Osteoblast (primary cell): ENCODE measurements at places on chromosomes 7 and 10. TPM values are rescaled to one million over a fixed set of nuclear protein-coding genes. Genes with fewer than 3 reads are reported as not detected.

GRCh38 chr10:8214587-8214986, 160.1 kb downstream of the GATA3 start:
- no peak for DNase-seq
- no peaks in the 10 kb centered on the region for H3K36me3 ChIP-seq
- no peak overlapping the region for H3K4me3 ChIP-seq
- H3K27ac ChIP-seq, result no peak overlapping the region

DNA sequence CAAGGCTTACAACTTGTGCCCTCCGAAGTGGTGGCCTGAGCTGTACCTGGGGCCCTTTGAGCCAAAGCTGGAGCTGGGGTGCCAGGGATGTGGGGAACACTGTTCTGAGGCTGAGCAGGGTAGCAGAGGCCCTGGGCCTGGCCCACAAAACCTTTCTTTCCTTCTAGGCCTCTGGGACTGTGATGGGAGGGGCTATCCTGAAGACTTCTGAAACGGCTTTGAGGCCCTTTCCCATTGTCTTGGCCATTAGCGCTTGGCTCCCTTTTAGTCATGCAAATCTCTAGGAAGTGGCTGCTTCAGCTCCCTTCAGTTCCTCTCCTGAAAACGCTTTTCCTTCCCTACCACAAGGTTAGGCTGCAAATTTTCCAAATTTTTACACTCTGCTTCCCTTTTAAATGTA, 16.8 kb upstream of the CRYGN start:
- no peaks in the 10 kb centered on the region for H3K27me3 ChIP-seq
- H3K4me3 ChIP-seq, result no peak overlapping the region

GRCh38 chr10:100872034-100872791, 40.5 kb upstream of the SLF2 start:
- H3K4me3 ChIP-seq, result no peak overlapping the region
- no peaks in the 10 kb centered on the region for H3K36me3 ChIP-seq
- peaks cover 5% of the 10 kb centered on the region for H3K4me1 ChIP-seq

DNA sequence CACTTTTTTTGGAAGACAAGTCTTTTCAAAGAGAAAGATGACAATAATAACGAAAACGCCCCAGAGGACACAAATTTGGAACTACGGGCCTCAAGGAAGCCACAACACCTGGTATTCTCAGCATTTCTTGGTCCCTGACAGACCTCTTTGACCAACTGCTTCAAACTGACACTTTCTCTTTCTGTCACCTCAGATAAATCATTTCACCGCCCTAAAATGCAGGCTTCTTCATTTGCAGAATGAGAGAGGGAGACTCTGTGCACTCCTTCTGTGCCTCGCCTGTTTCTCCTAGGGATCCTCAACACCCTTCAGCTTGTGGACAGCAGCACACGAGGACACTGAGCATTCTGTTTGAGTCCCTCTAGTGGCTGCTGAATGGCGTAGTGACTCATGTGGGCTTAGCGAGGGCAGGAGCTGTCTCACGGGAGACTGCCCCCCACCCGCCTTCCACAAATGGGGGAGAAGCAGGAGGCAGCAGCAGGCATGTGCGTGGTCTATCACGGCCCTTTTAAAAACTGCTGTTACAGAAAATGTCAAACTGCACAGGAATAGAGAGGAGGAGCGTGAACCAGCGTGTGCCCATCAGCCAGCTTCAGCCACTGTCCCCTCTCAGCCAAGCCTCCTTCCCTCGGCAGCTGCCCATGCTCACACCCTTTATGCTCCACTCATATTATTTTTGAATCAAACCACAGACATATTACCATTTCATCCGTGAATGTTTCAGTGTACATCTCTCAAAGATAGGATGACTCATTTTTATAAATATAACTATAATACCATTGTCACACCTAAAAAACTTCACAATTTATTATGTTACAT, 41.4 kb downstream of the GSDME start:
- no peak overlapping the region for H3K27ac ChIP-seq
- peaks cover 7% of the 10 kb centered on the region for H3K4me1 ChIP-seq
- DNase-seq, result peak; percentile 92
- no peaks in the 10 kb centered on the region for H3K36me3 ChIP-seq
- H3K27me3 ChIP-seq, result no peaks in the 10 kb centered on the region

DNA sequence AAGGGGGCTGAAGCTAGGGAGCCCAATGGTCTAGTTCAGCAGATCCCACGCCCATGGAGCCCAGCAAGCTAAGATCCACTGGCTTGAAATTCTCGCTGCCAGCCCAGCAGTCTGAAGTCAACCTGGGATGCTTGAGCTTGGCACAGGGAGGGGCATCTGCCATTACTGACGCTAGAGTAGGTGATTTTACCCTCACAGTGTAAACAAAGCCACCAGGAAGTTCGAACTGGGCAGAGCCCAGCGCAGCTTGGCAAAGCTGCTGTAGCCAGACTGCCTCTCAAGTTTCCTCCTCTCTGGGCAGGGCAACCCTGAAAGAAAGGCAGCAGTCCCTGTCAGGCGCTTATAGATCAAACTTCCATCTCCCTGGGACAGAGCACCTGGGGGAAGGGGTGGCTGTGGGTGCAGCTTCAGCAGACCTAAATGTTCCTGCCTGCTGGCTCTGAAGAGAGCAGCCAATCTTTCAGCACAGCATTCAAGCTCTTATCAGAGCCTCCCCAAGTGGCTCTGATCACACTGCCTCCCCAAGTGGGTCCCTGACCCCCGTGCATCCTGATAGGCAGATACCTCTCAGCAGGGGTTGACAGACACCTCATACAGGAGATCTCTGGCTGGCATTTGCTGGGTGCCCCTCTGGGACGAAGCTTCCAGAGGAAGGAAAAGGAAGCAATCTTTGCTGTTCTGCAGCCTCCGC, 167.8 kb downstream of the CCDC71L start:
- no peak overlapping the region for H3K27ac ChIP-seq
- no peak overlapping the region for H3K4me3 ChIP-seq
- H3K4me1 ChIP-seq, result no peaks in the 10 kb centered on the region
- DNase-seq, result no peak

GRCh38 chr7:818031-818699, 14.1 kb upstream of the SUN1 start:
- H3K4me1 ChIP-seq, result peaks cover 21% of the 10 kb centered on the region
- no peak overlapping the region for H3K4me3 ChIP-seq
- no peak overlapping the region for H3K27ac ChIP-seq
- H3K36me3 ChIP-seq, result peaks cover 4% of the 10 kb centered on the region

- H3K4me3 ChIP-seq, result no peak overlapping the region
- no peaks in the 10 kb centered on the region for H3K27me3 ChIP-seq
- peak; percentile 74 for DNase-seq
These were observed 169.7 kb upstream of the RHEB start for GRCh38 chr7:151689196-151689971.

GRCh38 chr10:43201545-43202131, 63.4 kb downstream of the CSGALNACT2 start:
- no peak overlapping the region for H3K4me3 ChIP-seq
- no peaks in the 10 kb centered on the region for H3K36me3 ChIP-seq
- DNase-seq, result no peak
- H3K27me3 ChIP-seq, result no peaks in the 10 kb centered on the region

DNA sequence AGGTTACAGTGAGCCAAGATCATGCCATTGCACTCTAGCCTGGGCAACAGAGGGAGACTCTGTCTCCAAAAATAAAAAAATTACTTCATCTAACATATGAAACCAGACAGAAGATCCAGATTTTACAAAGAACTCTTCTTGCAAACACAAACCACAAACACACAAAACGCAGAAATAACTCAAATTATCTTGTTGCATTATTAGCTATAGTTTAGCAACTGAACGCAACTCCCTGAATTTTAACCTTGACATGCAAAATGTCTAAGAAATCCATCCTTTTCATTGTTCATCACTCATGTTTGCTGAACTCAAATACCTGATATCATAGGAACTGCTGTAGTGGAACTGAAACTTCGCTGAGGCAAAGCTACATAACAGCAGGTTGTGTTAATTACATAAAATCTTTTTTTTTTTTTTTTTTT, 64.1 kb downstream of the MICU1 start:
- H3K4me1 ChIP-seq, result peaks cover 14% of the 10 kb centered on the region
- H3K27ac ChIP-seq, result no peak overlapping the region
- no peak for DNase-seq
- no peaks in the 10 kb centered on the region for H3K27me3 ChIP-seq
- H3K4me3 ChIP-seq, result no peak overlapping the region
- H3K36me3 ChIP-seq, result no peaks in the 10 kb centered on the region

Gene WDR11
- 83.1 and 87.2 TPM in 2 replicates for total RNA-seq

Gene MAP3K8
- total RNA-seq, result 10.3 and 14.5 TPM in 2 replicates
